Activated T-helper 1 cell treated with anti-CD3 and anti-CD28 coated beads, Interleukin-12 subunit alpha, Interleukin-12 subunit beta, Interleukin-2, Interleukin-4 antibody, amounts not matched to agents 30 ng/mL and 10 ng/mL and 1 ng/mL, durations not matched to agents 14 hours and 24 hours and 36 hours (primary cell): ENCODE measurements at places on chromosomes 7 and 10.
A peak's percentile ranks its signal among the peaks of the same experiment; 100 is the strongest.

GRCh38 chr10:50291261-50291850 lies 40.0 kb upstream of the ASAH2 start:
- H3K36me3 ChIP-seq, result no peaks in the 10 kb centered on the region
- no peak overlapping the region for H3K27ac ChIP-seq
- H3K27me3 ChIP-seq, result peaks cover 13% of the 10 kb centered on the region
- H3K4me1 ChIP-seq, result no peaks in the 10 kb centered on the region
- no peak overlapping the region for H3K4me3 ChIP-seq
- no peak for DNase-seq

GRCh38 chr7:30222515-30223215 lies 61.7 kb upstream of the ZNRF2 start:
- H3K36me3 ChIP-seq, result no peaks in the 10 kb centered on the region
- no peak overlapping the region for H3K27ac ChIP-seq

DNA sequence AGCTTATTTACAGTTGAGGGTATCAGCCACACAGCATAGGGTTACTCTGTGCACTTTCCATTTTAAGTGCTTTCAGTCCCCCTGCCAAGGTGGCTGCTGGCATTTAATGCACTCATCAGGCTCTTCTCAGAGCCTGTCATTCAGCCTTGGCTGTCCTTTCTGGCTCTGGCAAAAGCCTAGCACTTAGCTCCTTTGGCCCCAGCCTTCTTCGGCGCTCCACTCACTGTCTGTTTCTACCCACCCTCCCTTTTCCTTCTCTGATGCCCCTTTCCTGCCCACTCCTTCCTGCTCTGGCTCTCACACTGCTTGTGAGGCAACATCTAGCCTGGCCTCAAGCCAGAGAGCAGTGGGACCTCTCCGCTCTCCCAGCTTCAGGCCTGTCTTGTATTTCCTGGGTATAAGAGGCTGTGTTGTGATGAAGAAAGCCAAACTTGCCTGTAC lies 60.2 kb downstream of the WIPF3 start:
- no peak for DNase-seq
- no peaks in the 10 kb centered on the region for H3K4me1 ChIP-seq
- no peak overlapping the region for H3K4me3 ChIP-seq
- H3K27ac ChIP-seq, result no peak overlapping the region
- peaks cover 7% of the 10 kb centered on the region for H3K27me3 ChIP-seq

DNA sequence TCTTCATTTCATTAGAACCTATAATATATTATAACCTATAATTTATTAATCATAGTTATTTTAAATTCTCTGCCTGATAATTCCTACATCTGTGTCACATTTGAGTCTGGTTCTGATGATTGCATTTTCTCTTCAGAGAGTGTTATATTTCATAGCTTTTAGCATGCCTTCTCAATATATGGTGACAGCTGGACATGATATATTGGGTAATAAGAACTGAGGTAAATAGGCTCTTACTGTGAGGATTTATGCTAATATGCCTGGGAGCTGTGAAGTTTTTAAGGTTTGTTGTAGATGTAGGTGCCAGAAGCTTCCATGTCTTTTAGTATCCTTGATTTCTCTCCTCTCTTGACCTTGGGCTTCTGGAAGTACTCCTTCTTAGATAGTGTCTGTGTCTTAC lies 325.9 kb upstream of the SEMA3D start:
- H3K4me3 ChIP-seq, result no peak overlapping the region
- H3K27me3 ChIP-seq, result no peaks in the 10 kb centered on the region
- DNase-seq, result no peak

- H3K4me3 ChIP-seq, result no peak overlapping the region
- no peaks in the 10 kb centered on the region for H3K36me3 ChIP-seq
- DNase-seq, result no peak
- no peak overlapping the region for H3K27ac ChIP-seq
- peaks cover 3% of the 10 kb centered on the region for H3K27me3 ChIP-seq
- no peaks in the 10 kb centered on the region for H3K4me1 ChIP-seq
Measured at GRCh38 chr10:86252079-86252478, 114.5 kb downstream of the GRID1 start.

DNA sequence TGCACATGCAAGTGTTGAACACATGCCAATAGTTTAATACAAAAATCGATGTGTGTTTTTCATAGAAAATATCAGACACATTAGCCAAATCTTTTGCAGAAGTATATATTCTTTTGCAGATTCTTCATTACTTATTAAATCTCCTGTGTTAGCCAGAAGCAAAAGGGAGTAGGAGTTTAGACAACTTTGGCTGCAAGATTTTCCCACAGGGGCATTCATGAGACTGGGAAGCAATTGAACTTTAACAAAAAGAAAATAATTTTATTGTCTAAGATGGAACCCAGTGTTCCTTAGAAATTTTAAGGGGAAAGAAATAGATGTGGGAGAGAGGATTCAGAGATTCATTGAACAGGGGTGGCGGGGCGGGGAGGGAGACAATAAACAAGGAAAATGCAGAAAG lies 1336.0 kb downstream of the GATA3 start:
- no peak overlapping the region for H3K4me3 ChIP-seq
- DNase-seq, result no peak
- H3K27me3 ChIP-seq, result no peaks in the 10 kb centered on the region
- no peak overlapping the region for H3K27ac ChIP-seq
- H3K4me1 ChIP-seq, result peaks cover 4% of the 10 kb centered on the region

DNA sequence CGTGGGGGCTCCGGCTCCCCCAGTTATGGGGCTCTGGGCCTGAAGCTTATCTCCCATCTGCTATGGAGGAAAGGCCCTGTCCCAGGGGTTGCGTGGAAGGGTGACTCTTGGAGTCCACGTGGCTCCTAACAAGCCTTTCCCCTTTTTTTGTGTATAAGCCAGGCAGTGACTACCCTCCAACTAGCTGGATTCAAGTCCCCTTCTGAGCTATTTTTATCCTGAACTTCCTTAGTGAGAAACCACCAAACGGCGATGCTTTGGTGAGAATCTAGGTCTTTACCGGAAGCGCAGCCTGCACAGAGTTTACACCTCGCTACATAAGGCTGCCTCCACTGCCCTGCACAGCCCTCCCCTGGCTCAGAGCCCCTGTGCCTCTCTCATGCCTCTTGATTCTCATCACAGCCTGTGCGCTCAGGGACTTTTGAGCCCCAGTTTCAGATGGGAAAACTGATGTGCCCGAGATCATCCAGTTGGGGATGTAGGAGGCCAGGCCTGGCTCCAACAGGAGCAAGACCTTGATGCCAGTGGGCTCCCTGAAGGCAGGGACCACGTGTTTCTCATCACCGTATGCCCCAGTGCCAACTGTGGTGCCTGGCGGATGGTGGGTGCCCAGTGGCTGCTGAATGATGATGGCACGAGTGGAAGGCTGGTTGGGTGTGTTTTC lies 102.3 kb upstream of the PPIF start:
- peaks cover 83% of the 10 kb centered on the region for H3K4me1 ChIP-seq
- peak overlapping the region; percentile 96 for H3K27ac ChIP-seq
- no peaks in the 10 kb centered on the region for H3K27me3 ChIP-seq
- DNase-seq, result no peak
- peak overlapping the region; percentile 87 for H3K4me3 ChIP-seq

GRCh38 chr10:73789659-73790055 lies 4.3 kb downstream of the ZSWIM8 start:
- H3K36me3 ChIP-seq, result peaks cover 38% of the 10 kb centered on the region
- no peaks in the 10 kb centered on the region for H3K27me3 ChIP-seq
- no peak overlapping the region for H3K27ac ChIP-seq
- peaks cover 28% of the 10 kb centered on the region for H3K4me1 ChIP-seq

DNA sequence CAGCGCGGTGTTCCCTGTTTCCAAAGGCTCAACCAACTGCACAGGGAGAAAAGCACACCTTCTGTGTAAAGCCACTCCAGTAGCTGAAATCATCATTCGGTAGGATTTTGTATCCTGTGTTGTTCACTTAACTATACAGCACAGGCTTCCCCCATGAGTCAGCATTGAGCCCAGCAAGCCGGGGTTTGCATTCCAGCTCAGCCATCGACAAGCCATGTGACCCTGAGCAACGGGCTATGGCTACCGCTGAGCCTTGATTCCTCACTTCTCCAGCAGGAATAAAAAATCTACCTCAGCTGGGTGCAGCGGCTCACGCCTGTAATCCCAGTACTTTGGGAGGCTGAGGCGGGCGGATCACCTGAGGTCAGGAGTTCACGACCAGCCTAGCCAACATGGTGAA lies 44.1 kb upstream of the ATP6V0A4 start:
- DNase-seq, result no peak
- H3K36me3 ChIP-seq, result no peaks in the 10 kb centered on the region
- H3K27me3 ChIP-seq, result peaks cover 11% of the 10 kb centered on the region
- no peak overlapping the region for H3K4me3 ChIP-seq
- H3K4me1 ChIP-seq, result no peaks in the 10 kb centered on the region

DNA sequence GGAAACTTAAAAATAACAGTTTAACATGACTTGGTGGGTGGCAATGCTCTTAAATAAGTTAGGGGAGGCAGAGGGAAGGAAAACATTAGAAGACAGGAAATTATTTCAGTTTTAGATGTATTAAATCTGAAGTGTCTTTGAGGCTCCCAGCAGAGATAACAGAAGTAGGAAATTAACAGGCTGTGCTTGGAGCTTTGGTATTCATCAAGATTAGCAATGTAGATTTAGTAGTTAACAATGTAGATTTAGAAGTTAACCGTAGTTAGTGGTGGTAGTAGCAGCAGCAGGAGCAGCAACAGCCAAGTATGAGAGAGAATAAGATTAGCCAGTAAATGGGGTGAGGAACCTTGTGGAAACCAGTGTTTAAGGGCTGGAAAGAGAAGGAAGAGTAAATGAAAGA lies 48.7 kb upstream of the UBN2 start:
- H3K4me3 ChIP-seq, result no peak overlapping the region
- DNase-seq, result no peak
- peaks cover 5% of the 10 kb centered on the region for H3K36me3 ChIP-seq
- H3K4me1 ChIP-seq, result no peaks in the 10 kb centered on the region
- no peak overlapping the region for H3K27ac ChIP-seq

DNA sequence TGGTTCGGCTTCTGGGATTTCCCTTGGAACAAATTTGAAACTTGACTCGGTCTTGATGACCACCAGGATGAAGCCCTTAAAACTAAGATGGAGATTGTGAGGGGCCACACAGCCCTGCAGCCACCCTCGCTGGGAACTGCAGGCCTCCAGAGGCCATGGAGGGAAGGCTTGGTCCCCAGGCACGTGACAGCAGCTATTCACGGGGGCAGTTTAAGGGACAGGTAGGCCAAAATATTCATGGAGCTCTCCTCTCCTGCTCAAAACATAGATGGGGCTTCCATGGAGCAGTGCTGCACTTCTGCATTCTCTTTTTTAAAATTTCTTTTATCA lies 137.0 kb downstream of the ADCY1 start:
- no peak for DNase-seq
- no peak overlapping the region for H3K27ac ChIP-seq
- H3K4me1 ChIP-seq, result no peaks in the 10 kb centered on the region
- H3K27me3 ChIP-seq, result peaks cover 7% of the 10 kb centered on the region
- H3K4me3 ChIP-seq, result no peak overlapping the region
- no peaks in the 10 kb centered on the region for H3K36me3 ChIP-seq

GRCh38 chr10:31952066-31952465 lies 23.4 kb upstream of the ARHGAP12 start:
- no peaks in the 10 kb centered on the region for H3K4me1 ChIP-seq
- peaks cover 4% of the 10 kb centered on the region for H3K36me3 ChIP-seq
- H3K27ac ChIP-seq, result no peak overlapping the region
- H3K27me3 ChIP-seq, result peaks cover 4% of the 10 kb centered on the region
- H3K4me3 ChIP-seq, result no peak overlapping the region

DNA sequence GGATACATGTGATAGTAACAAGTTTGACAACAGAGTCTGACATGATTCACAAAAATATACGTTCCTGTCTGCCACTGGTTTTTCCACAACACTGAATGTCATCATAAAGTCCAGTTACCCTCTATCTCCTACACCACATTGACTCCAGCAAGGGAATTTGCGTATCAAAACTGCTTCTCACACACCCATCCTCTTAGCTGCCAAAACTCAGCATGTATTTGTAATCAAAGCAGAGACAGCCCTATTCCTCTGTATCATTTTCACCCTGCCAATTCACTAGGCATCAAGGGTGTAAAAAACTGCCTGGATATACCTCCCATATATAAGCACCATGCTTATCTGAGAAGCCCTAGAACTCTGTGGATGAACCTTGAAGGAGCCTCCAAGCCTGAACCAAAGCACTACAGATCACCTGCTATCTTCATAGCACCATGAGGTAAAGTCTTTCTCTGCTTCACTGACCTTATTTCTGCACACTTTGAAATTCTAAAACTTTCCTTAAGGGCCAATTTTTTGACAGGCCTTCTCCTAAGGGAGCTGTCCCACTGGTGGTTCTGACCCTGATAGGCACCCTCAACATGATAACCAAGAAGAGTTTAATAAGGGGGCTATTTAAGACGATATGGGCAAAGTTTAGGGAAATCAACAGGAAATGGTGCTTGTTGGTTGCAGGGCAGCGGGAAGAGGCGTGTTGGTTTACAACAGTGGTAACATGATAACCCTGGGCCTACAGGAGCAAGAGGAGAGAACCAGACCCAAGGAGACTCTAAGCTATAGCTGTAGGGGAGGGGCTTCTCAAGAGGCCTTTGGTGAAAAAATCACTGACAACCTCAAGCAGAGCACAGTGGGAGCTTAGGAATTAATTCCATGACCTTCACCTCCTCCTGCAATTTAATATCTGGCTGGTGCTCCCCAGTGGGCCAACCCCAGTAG lies at the start of gene IFIT1B:
Gene IFIT1B, plus strand, starts transcription at position 352 of the 933 bp plus-strand sequence. Its CDS starts 80 bp downstream, at position 432.
- no peaks in the 10 kb centered on the region for H3K4me1 ChIP-seq
- peaks cover 24% of the 10 kb centered on the region for H3K27me3 ChIP-seq
- H3K4me3 ChIP-seq, result no peak within 1 kb of the TSS

- no peaks in the 10 kb centered on the region for H3K4me1 ChIP-seq
- H3K4me3 ChIP-seq, result no peak overlapping the region
- no peak for DNase-seq
- H3K27ac ChIP-seq, result no peak overlapping the region
- no peaks in the 10 kb centered on the region for H3K27me3 ChIP-seq
Measured at GRCh38 chr10:63365976-63366765, 99.6 kb downstream of the JMJD1C start.

DNA sequence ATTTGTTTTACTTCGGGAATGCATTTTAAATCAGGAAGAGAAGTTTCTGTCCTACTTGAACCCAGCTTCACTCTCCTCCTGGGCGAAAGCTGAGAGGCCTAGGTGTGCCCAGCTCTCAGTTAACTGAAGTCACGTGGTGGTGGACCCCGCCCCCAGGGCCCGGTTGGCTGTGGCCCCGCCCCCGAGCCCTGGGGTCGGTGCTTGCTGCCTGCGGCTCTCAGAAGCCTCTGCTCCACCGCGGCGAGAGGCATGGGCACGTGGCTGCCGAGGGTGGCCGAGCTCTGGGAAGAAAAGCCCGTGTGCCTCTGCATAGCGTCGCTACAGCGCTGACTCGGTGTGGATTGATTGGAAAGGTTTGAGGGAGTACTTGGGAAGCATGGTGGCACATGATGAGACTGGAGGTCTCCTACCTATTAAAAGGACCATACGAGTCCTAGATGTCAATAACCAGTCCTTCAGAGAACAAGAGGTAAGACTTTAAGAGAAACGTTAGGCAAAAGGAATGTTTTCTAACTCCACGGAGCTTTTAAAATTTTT lies 34.1 kb downstream of the NET1 start:
- peaks cover 62% of the 10 kb centered on the region for H3K4me1 ChIP-seq
- peak overlapping the region; percentile 79 for H3K27ac ChIP-seq
- H3K4me3 ChIP-seq, result peak overlapping the region; percentile 89
- no peaks in the 10 kb centered on the region for H3K27me3 ChIP-seq
